ENCODE measurements at places on chromosomes 2 and 18.
A peak's percentile ranks its signal among the peaks of the same experiment; 100 is the strongest.

DNA sequence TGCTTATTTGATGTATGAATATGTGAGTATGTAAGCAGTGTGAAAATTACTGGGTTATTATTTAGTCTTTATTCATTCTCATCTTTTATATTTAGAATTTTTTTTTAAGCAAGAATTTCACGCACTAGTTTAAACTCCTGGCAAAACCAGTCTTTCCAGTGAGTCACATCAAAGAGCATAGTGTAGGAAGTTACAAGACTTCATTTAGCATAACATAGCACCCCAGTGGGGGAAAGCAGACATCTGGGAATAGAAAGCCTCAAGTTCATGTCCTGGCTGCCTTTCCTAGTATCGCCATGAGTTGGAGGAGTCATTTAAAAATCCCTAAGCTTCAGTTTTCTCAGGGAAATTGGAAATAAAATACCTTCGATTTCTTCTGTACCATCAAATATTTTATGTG lies 408.3 kb downstream of the NUP35 start:
- DNase-seq = no peak

GRCh38 chr2:171348056-171348455 lies 85.7 kb downstream of the METTL8 start:
- no peak for DNase-seq

DNA sequence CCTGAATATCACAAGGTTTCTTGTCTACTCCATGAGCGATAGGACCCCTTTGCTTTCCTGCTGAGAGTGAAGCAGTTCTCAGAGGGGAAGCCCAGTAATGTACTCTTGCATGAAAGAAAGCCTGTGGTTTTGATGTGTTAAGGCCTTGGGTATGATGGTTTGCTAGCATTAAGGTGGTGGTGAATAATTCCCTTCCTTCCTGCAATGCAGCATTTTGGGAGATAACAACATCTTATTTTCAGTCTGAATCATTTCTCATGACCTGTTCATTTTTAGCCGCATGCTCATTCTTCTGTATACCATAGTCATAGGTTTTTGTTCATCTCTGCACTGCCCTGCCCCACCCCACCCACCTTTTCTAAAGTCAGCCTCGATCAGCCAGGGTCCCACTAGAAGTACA lies 66.2 kb downstream of the HNMT start:
- no peak for DNase-seq

DNA sequence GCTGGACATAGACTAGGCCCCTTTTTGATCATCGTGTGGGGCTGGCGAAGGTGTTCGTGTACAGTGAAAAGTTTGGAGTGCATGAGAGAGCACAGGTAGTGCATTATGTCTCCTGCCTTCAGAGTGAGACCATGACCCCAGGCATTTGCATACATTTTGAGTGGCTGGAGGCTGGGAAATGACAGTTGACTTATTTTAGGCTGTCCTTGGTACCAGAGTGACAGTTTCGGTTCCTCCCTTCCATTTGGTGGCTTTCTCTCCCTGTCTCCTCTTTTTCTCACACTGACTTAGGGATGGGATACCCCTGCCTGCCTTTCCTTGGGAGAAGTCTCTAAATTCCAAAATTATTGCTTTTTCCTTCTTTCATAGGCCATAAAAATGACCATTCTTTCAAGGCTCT lies 20.1 kb downstream of the SERPINB12 start:
- DNase-seq = no peak

- DNase-seq = no peak
Measured at GRCh38 chr2:149727927-149728326, 140.4 kb upstream of the MMADHC start.

DNA sequence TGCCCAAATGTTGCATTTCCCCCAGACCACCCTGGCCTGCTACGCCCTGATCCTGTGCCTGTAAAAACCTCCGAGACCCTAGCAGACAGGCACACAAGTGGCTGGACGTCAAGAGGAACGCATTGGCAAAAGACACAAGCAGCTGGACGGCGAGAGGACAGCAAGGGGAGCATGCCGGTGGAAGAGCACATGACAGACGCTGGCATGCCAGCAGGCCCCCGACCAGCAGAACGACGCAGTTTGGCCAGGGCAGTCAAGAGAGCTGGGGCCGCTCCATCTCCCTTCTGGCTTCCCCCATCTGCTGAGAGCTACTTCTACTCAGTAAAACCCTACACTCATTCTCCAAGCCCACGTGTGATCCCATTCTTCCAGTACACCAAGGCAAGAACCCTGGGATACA lies 42.1 kb downstream of the SAP130 start:
- no peak for DNase-seq

DNA sequence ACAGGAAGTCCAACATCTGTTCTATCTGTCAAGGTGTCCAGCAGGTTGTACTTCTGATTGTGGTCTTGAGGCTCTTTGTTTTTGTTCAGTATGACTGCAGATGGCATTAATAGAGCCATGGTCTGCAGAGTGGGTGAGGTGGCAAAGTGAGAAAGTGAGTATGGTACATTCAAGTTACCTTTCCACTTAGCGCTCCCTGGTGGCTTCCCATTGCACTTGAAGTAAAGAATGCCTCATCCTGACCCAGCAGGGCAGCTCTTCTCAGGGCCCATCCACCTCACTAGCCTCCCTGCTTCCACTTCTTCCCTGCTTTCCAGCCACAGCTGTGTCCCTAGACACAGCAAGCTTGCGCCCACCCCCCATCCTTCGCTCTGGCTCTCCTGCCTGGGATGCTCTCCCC lies 148.0 kb upstream of the ALPP start:
- no peak for DNase-seq

GRCh38 chr18:48933578-48934414 lies 17.0 kb downstream of the SMAD7 start:
- no peak for DNase-seq

DNA sequence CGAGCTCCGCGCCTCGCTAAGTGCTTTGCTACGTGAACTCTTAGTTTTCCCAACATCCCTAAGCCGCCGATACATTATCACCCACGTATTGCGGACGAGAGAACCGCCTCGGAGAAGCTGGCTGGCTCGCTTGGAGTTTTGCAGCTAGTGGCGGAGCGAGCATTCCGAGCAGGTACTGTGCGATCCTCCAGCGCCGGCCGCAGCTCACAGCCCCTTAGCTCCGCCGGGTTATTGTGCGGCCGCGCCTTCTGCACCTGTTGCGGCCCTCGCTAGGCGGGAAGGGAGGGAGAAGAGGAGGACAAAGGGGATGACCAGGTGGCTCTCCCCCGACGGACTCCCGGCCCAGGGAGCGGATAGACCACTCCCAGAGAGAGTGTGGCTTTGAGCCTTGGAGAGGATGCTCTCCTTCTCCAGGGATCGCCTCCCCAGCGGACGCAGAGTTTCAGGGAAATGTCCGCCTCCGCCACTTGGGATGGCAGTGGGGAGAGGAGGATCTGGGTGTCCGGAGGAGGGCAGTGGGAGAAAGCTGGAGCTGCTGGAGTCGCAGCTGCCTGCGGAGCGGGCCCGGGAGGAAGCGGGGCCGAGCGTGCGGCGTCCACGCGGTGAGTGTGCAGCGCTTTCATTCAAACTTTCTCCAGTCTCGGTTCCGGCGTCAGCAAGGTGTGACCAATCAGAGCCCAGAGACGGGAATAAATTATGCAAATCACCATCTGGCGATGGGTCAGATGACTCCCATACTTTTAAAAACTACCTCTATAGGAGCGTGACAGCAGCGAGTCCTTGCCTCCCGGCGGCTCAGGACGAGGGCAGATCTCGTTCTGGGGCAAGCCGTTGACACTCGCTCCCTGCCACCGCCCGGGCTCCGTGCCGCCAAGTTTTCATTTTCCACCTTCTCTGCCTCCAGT lies at the start of gene LIPG:
Gene LIPG (plus strand): TSS at position 769 of the 905 bp plus-strand sequence. CDS start 252 bp downstream, outside the sequence.
- DNase-seq = no peak

- peak; percentile 26 for DNase-seq
Measured at GRCh38 chr2:173402405-173402974, 47.8 kb downstream of the CDCA7 start.

DNA sequence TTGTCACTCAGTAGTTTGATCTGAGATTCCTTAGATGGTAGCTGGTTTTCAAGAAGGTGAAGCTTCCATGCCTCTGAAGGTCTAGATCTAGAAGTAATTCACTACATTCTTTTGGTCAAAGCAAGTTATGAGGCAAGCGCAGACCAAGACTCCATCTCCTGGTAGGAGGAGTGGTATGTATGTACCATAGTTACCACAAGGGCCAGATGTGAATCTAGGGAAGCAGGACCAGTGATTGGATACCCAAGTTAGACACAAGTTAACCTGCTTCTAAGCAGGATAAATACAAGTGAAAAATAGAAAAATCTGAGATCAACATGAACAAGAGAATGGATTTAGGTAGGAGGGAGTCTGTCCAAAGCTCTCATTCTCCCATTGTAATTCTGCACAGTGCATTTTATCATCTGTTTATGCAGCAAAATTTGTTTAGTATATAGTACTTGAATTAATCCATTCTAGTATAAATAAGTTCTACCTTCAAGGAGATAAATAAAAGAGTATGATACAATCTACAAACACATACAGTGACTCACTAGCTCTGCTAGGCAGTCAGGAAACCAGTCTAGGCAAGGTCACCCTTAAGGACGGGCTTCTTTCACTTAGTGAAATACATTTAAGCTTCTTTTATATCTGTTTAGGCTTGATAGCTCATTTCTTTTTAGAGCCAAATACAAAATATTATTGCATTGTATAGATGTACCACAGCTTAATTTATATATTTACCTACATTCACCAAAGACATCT lies 14.2 kb upstream of the DOCK10 start:
- DNase-seq = no peak

DNA sequence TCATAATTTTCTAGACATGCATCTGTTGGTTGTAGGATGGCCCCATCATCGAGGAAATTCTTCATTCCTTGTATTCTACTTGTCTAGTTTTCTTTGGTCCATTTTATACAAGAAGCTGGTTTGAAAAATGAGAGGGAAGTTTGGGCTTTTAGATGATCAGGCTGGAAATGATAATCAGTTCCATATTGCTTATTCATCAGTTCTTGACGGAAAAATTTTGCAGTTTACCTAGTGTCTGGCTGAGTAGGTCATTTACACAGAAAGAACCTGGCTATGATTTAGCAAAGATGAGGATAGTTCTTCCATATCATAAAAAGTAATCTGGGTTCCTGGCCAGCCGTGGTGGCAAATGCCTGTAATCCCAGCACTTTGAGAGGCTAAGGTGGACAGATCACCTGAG lies 374.9 kb downstream of the LRRTM1 start:
- no peak for DNase-seq

DNA sequence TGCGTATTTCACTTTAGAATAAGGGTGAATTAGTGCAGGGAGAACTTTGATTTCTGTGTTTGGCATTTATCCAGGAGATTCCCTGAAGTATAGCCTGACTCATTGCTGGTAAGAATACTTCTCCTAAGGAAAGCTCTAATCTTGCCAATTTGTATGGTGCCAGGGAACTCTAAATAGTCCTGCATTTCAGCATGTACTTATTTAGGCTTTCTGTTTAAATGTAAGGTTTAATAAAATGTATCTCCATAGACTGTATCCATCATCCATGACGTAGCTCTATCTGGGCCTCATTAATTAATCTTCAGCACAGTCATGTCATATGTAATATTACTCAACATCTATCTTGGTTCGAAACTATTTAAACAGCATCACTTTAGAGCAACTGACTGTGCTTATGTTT lies 127.7 kb downstream of the DOK6 start:
- no peak for DNase-seq

DNA sequence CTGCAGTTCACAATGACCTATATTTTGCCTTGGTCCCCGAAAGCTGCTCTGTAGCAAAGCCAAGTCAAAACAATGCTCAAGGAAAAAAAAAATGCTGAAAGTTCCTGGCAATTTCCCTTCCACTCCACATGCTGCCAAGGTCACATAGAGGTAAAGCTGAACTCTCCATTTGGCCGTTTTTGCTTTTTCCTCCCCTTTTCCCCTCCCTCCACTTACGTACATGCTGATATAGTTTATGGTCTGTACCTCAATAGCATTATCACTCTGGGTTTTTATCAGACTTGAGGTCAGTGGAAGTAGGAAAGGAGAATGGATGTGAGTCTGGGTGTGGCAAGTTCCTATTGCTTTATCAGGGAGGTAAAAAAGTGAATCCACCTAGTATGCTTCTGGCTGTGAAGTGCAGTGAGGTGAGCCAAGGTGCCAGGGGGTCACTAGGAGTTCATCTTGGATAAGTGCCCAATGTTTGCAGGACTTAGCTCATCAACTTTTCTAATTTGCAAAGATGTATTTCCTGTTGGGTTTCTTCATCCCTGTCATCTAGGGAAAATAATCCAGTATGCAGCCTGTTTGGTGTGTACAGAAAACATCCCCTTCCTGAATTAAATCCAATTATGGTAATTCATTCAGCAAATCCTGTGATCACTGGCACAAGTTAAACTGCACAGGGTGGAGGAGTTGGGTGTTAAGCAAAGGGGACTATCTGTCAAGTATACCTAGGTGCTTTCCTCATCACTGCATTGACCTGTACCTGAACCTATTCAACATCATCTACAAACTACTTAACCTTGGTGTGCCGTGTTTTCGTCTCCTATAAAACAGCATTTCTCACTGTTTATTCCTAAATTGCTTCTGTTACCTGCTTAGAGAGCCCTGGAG lies 124.3 kb upstream of the CYP26B1 start:
- DNase-seq = no peak

GRCh38 chr2:55620123-55620779 lies 2.8 kb upstream of the PPP4R3B start:
- DNase-seq = no peak

DNA sequence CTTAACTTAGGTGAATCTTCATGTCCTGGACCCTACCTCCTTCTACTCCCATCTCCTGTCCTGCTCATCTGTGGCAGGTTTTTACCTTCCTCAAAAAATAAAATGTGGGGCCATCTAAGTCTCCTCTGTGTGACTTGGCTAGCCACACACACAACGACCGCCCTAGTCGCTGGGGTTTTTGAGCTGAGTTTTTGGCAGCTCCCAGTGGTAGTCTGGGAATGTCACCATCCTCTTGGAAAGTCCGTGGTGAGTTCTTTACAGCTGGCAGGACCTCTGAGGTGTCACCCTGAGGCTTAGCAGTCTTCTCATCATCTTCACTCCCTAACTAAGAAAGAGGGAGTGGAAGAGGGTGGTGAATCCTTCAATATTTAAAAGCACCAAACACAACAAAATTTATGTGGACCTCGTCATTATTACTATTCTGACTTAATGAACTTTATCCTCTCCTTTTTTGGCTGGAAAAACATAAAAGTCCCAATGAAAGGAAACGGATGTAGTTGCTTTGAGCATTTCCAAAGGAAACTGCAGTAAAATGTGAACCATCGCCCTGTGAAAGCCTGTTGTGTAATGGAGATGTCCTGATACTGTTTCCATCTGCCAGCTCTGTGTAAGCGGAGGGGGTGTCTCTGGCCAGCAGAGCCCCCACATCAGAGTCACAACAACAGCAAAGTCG lies 78.6 kb downstream of the VAPA start:
- DNase-seq = no peak

GRCh38 chr2:203451011-203451410 lies 84.1 kb downstream of the RAPH1 start:
- no peak for DNase-seq

DNA sequence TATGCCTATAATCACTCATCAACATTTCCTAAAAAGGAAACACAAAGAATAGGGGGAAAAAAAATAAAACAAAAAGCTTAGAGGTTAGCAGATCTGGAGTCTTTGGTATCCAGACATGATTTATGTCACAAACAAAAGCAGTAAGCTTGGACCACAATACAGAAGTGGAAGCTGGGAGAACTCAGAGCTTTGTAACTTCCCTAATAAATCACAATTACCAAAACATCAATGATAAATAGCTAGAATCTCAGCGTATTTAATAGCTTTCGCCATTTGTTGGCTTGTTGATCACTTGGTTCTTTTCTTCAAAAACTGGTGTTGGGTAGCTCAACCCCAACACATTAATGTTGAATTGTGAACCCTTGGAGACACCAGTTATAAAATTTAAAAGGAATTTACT lies 392.5 kb downstream of the IRS1 start:
- no peak for DNase-seq

- DNase-seq = no peak
Measured at GRCh38 chr2:30026091-30027055, 105.0 kb upstream of the ALK start.

All from stimulated activated CD8-positive, alpha-beta memory T cell treated with anti-CD3 and anti-CD28 coated beads, Interleukin-4, amount 100 ng/mL, for 4 hours (primary cell).